ENCODE measurements at places on chromosomes 7 and 10.

- DNase-seq = peak; percentile 28
These were observed 43.8 kb upstream of the RABGEF1 start for GRCh38 chr7:66696774-66697191.

- no peak for DNase-seq
These were observed 2.4 kb downstream of the HOXA3 start for GRCh38 chr7:27149842-27150567.

DNA sequence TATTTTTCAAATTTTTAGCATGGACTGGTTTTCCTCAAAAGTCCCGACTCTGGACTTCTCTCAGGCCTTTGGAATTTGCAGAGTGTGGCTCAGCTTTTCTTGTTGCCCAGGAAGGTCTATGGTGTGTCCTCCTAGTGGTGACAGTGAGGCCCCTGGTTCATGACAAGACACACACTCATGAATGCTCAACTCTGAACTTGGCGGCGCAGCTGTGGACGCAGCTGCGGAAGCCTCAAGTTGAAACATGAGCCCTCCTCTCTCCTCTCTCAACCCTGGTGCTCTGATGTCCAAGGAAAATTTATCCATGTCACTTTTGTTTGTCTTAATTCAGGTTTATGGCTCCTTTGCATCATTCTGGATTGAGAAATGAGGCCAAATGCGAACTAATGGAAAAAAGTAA lies 183.9 kb downstream of the HECW1 start:
- no peak for DNase-seq

DNA sequence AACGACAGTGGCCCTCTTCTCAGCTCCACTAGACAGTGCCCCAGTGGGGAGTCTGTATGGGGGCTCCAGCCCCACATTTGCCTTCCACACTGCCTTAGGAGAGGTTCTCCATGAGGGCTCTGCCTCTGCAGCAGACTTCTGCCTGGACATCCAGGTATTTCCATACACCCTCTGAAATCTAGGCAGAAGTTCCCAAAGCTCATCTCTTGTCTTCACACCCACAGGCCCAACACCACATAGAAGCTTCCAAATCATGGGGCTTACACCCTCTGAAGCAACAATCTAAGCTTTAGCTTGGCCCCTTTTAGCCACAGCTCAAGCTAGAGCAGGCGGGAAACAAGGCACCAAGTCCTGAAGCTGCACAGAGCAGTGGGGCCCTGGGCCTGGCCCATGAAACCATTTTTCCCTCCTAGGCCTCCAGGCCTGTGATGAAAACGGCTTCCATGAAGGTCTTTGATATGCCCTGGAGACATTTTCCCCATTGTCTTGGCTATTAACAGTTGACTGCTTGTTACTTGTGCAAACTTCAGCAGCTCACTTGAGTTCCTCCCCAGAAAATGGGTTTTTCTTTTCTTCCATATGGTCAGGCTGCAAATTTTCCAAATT lies 89.2 kb downstream of the KBTBD2 start:
- no peak for DNase-seq

GRCh38 chr10:109393425-109393824 lies 529.9 kb downstream of the XPNPEP1 start:
- no peak for DNase-seq
